ENCODE measurements at places on chromosomes 2 and 18. TPM values are rescaled to one million over a fixed set of nuclear protein-coding genes. Genes with fewer than 3 reads are reported as not detected.

DNA sequence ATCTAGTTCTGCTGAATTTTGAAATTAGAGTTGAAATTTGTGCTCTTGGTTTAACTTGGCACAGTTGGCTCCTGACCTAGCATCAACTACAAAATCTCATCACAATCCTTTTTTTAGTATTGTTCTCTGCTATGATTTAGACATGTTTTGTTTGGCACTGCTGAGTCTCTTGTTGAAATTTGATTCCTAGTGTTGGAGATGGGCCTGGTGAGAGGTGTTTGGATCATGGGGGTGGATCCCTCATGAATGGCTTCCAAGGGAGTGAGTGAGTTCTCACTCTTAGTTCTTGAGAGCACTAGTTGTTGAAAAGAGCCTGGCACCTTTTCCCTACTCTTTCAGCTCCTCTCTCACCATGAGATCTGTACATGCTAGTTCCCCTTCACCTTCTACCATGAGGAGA lies 605.6 kb upstream of the SLC39A10 start:
- DNase-seq = no peak

The DAW1 gene
- total RNA-seq = not detected

DNA sequence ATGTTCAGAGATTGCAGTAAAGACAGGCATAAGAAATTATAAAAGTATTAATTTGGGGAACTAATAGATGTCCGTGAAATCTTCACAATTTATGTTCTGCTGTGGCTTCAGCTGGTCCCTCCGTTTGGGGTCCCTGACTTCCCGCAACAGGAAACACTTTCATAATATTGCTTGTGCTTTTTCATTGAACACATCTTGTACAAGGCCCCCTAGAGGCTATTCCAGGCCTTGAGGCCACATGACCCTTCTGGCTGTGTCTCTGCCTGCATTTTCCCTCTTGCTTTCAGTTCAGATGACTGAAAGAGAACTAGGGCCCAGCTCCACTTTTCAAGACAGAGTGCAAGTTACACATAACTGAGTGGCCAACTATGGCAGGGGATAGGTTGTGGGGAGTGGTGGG lies 164.1 kb downstream of the TMEM247 start:
- DNase-seq = no peak

GRCh38 chr2:117982376-117983033 lies 31.4 kb downstream of the CCDC93 start:
- no peak for DNase-seq

GRCh38 chr2:85945586-85945985 lies 56.8 kb upstream of the ST3GAL5 start:
- DNase-seq = no peak

- DNase-seq = no peak
These were observed 173.9 kb upstream of the CDH2 start for GRCh38 chr18:28350821-28351220.

DNA sequence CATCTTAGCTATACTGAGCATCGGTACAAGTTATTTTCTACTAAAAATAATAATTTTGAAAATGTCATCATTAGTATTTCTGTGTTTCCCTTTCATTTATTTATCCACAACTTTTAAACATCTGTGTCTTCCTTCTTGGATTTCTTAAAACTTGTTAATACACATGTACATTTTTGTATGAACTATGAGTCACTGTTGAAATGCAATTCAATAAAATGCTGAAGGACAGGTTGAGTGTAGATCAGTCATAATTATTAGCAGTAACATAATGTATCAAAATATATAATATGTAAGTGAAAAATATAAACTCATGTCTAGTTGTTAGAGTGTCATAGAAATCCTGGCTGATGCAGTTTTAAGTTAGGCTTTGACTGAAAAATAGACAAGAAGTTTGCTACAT lies 115.9 kb downstream of the MEIS1 start:
- DNase-seq = no peak

DNA sequence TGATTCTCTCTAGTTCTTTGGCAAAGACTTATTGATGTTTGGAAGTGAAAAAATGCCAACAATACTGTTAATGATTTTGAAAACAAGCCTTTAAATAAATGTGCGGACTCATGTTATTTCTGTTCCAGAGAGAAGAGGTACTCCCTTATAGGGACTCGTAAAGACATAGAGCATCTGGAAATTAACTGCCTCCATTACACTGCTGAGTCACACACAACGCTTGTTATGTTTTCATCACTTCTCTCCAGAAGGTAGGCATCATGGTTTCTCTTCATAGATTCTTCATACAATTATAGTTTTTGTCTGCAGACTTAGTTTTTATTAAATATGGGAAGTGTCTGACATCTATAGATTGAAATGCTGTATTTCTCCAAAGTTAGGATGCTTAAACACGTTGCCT lies 302.5 kb upstream of the EPC2 start:
- DNase-seq = no peak

GRCh38 chr2:1234731-1235308 lies 178.4 kb upstream of the TPO start:
- DNase-seq = no peak

The REG3A gene
- not detected for total RNA-seq

The STRN gene
- 19.2 TPM for total RNA-seq

- DNase-seq = no peak
These were observed 149.4 kb upstream of the SMAD2 start for GRCh38 chr18:48079885-48080284.

GRCh38 chr2:130825231-130825965 lies 11.3 kb upstream of the ARHGEF4 start:
- DNase-seq = no peak

DNA sequence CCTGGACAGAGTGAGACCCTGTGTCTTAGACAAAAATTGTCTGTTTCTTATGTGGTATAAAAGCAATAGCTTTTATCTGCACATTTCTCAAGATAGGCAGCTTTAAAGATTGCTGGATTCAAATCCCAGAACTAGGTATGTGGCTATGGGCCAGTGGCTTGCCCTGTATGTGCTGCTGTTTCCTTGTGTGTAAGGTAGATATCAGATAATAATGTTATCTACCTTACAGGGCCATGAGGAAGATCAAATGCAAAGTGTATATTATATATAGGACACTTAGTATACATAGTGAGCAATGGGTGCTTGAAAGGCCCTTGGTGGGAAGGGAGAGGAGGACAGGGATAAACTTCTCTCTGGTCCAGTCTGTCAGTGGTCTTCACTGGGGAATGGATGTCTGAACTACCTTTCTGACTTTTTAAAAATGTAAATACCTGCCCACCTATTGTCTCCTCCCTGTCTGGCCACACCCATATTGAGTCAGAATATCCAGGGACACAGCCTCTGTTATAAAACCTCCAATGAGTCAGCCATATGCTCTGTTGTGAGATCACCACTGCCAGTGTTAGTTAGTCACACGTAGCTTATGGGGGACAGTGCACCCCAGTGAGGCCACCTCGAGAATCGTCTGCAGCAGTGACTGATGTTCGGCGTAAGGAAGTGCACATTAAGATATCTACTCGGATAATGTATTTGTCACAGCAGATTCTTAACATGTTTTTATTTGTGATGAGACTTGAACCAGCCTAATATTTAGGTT lies 383.4 kb downstream of the PTPRM start:
- no peak for DNase-seq

GRCh38 chr2:28408764-28409599 lies 16.3 kb downstream of the FOSL2 start:
- no peak for DNase-seq

DNA sequence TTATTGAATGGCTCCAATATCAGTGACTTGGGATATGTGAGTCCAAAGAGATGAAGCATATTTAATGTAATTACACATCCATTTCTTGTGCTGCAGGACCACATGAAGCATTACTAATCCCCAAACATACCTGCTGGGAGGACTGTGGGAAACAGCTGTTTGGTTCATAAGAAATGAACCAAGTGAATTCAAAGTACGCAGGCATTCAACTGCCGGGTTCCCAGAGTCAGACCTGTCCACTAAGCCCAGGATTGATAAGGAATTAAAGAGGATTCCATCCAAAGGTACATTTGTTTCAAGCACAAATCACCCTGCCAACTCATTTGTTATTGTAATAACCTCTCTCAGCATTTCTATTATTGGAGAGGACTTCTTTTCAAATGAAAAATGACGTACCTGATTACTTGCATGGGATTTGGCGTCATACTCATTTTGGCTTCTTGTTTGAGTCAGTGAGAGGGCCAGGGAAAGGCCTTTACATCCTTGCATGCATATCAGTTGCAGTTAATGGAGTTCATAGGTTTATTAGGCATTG lies 230.7 kb downstream of the TXNL1 start:
- DNase-seq = no peak

DNA sequence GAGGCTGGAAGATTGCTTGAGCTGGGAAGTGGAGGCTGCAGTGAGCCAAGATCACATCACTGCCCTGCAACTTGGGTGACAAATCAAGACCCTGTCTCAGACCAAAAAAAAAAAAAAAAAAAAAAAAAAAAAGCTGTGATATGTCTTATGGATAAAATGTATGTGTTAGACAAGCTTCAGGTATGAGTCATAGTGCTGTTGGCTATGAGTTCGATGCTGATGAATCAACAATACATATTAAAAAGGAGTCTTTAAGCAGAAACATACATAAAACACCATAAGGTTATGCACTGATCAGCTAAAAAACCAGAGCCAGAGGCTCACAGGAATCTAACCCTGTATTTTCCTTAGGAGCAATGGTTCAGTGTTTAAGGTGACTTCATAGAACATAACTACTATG lies 332.3 kb downstream of the NCKAP5 start:
- DNase-seq = no peak

- DNase-seq = no peak
These were observed 19.3 kb downstream of the STK25 start for GRCh38 chr2:241489088-241489487.

The L3MBTL4 gene
- total RNA-seq = 8.7 TPM

The HAAO gene
- total RNA-seq = 41.6 TPM

GRCh38 chr18:4416976-4417375 lies 38.1 kb downstream of the DLGAP1 start:
- no peak for DNase-seq

- no peak for DNase-seq
These were observed 167.9 kb upstream of the SPATS2L start for GRCh38 chr2:200138391-200139124.

- no peak for DNase-seq
These were observed 43.7 kb downstream of the ARL4C start for GRCh38 chr2:234453216-234453615.

The RIT2 gene
- total RNA-seq = not detected
